NCI-H1930 (cell line): ENCODE measurements at places on chromosomes 11 and 22.
A peak's percentile ranks its signal among the peaks of the same experiment; 100 is the strongest.

DNA sequence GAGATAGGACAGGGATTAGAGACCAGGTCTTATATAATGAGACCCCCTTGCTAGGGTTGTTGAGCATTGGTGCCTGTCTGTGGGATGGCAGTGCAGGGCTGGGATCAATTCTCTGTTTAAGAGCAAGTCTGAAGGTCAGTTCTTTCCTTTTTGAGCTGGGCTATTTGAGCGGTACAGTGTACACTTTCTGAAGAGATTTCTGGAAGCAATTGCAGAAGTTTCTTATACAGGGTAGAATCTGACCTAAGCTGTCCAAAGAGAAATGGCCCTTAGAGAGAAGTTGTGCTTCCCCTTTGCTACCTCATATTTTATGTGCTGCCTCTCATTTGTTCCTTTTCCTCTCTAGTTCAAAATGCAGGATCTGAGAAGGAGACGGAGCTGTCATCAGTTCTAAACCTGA is 35.8 kb downstream of the CSTPP1 start:
- DNase-seq = no peak

DNA sequence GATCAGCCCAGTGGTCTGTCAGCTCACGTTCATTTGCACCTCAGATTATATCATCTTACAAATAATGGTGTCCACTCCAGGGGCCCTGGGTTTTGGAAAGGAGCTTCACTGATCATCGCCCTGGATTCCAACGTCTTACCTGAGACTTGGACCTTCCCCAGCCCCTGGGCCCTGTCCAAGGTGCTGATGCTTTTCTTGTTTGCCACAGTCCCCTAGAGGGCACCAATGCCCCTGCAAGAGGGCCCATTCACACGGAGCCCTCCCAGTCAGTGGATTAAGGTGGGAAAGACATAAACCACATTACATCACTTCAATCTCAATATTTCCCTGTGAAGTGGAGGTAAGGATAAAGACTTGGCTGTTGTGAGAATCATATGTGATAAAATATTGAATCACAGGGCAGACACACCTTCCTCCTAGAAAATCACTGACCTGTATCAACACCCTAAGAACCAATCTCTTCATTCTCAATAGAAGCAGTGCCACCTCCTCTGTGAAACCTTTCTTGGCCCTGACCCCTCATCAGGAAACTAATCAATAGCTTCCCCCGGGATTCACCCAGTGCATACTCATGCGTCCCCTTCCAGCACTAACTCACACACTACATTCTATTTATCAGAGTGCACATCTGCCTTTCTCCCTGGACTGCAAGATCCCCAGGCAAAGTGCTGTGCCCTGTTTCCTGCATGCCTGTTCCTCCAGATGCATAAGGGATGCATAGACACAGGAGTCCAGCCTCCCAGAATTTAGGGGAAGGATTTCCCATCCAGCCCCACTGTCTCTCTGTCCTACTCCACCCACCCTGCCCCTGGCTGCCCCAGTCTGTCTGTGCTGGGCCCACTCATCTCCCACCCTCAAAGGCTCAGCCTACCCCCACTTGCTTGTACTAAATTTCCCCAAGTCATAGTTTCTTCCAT is 167.0 kb downstream of the BUD13 start:
- no peak for DNase-seq

DNA sequence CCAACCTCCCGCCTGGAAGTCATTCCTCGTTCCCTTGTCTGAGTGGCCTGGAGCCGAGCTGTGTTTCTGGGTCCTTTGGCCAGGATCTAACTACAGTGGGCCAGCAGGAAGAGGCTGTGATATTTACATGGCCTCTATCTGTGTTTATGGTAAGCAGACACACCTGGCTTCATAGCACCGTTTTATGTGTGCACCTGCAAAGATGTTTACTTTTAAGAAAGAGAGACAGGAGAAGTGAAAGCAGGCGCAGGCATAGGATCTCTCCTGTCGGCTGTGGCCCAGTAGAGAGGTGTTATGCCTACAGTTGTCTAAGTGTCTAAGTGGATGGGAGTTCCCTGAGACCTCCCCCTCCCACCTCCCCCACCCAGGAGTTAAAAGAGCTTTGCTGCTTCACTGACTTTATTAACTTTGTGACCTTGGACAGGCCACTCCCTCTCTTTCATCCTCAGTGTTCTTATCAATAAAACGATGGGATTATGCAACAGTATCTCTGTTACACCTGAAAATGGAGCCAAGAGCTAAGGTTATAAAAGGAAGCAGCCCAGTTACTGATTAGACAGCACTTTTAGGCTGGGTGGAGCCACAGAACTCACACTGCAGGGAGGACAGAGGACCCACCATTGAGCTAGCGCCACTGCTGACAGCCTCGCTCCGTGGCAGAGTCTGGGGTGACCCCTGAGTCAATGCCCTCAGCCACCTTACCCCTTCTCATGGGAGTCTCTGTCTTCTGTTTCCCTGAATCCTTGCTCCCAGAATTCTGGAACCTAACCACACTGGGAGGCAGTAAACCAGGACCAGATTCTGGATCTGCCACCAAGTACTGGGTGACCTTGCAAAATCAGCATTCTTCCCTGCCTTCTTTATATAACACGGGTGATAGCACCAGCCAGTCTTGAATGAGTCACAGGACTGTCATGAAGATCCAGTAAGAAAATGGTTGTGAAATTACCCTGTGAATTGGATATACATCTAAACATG is 22.0 kb downstream of the ST14 start:
- DNase-seq = no peak

DNA sequence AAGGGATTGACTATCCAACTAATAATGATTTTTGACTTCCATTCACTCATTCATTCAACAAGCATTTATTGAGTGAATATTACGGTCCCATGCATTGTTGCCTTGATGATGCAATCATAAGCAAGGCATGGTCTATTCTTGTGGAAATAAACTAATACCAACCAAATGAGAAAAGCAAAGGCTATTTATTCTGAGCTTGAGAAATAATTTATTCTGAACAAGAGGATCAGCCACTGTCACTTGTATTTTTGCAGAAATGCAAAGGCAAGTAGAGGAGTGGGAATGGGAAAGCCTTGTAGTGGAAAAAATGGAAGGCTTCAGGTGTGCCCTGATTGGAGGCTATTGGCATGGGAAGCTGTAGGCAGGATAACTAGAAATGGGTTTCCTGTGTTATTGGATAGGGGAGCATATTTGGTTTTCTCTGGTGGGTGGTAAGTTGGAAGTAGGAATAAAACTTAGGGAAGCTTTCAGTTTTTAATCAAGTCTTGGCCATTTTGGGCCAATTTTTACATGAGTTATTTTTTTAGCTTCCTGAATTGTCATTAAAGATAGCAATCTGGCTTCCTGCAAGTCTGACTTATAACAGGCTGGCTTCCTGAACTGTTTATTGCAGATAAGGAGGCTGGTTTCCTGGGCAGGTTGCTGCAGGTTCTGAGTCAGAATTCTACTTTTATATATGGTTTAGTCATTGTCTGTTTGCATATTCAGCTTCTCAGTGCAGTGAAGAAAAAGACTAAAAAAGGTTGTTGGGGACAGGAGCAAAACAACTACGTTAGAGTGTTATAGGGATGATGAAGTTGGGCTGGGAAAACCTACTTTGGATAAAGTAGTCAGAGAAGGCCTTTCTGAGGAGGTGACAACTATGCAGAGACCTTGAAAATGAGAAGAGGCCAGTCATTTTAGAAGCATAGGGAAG is 106.7 kb downstream of the APIP start:
- DNase-seq = no peak

DNA sequence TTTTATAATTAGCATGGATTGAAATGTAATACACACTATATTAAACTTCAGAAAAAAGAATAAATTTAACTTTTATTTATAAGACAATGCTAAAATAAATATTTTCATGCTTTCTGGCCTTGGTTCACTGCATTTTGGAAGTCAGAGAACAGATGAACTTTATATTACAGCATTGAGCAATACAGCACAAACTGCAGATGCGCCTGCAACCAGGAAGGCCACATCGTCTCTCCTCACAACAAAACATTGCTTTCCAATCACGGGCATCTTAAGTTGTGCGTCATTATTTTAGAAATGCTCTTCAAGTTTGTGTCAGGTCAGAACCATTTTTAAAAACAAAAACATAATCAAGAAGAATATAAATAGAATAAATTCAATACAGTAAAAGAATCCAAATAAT is 89.3 kb upstream of the CEP126 start:
- no peak for DNase-seq

GRCh38 chr11:45294499-45294898 is 8.4 kb upstream of the SYT13 start:
- no peak for DNase-seq

DNA sequence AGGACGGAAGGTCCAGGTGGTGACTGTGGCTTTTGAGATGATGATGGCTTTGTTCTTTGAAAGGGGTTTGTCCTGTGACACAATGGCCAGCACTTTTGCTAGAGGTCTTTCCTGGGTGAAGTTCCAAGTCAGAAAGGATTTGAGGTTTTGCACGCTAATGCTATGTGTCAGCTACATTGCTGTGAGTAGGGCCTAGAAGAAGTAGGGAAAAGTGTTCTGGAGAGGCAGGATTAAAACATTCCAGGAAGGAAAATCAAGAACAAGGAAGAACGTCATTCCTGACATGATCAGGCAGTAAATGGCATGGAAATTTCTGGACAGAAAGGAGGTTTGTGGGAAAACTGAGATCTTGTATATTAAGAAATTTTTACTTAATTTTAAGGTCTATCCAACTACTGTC is 290.7 kb downstream of the NTM start:
- DNase-seq = no peak

DNA sequence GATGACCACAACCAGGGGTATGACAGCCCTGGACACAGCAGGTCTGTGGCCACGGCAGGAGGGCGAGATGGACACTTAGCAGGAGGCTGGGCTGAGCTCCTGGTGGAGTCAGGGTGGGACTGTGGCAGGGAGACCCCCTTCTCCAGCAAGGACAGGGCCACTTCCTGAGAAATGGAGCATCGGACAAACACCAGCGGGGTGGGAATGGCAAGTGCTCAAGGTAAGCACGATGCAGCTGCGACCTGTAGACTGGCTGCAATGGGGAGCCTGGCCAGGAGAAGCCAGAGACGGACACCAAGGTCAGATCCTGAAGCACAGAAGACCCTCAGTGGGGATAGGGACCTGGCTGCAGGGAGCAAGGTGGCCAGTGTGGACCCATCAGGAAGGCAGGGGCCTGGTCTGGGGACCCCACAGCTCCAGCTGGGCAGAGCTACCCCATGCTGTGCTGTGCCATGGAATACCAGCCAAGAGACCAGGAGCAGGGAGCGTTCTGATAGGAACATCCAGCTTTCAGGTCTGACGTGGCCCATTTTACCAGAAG is 29.2 kb downstream of the RSPH14 start:
- no peak for DNase-seq

DNA sequence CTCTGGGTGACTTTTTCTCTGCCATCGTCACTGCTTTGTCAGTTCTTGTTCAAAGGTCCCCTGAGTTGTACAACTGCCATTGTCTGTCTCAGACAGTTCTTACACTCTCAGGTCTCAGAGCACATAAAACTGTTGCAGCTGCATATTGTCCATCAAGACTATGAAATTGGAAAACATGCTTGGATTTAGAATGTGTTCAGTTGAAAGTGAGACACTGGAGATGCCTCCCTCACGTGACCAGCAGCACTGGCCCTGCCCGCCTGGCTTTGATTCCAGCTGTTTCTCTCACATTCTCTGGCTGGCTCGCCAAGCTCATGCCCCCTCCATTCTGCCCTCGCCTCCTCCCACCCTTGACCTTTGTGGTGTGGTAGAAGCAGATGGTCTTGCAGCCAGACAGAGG is 244.2 kb downstream of the NTM start:
- no peak for DNase-seq

GRCh38 chr11:23680488-23681230 is 816.2 kb upstream of the LUZP2 start:
- DNase-seq = no peak

- no peak for DNase-seq
These were observed 5.5 kb downstream of the PHRF1 start for GRCh38 chr11:581752-582151.

GRCh38 chr22:19823902-19824211 is 30.8 kb downstream of the GNB1L start:
- no peak for DNase-seq

DNA sequence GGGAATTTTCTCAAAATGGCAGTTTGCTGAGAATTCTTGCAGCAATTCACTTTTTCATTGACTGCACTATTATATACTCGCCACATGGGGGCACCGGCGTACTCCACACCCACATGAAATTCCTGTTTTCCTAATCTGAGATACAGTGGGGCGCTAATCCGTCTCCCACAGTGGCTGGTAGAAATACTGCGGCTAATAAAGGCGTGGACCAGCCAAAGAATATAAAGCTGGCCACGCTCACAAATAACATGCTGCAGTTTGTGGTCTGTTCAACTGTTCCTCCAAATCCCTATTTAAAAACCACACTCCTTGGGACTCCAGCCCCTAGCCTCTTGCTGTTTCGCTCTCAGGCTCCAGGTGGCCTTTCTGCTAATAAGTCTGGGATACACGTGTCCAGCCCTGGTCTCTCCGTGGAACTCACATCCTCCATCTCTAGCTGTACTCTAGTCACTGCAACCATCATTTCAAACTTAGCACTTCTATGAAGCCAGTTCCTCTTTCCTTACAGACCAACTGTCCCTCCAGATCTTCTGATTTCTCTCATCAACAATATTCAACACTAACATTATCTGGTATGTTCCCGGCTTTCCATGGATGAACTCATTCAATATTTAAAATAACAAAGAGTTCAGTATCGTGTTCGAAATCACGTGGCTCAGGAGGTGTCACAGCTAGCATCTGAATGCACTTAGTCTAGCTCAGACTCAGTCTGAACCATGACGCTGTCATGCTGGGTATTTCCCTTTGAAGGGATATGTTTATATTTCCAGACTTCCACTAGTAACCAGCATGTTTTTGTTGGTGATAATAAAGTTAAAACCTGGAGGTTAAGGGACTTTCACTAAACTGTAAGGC is 22.0 kb downstream of the TBRG1 start:
- DNase-seq = peak; percentile 40

- DNase-seq = no peak
These were observed 452.3 kb downstream of the RAB38 start for GRCh38 chr11:87722756-87723565.
